CD4-positive, alpha-beta T cell treated with Interleukin-17A for 1 hour (primary cell): ENCODE measurements at places on chromosomes 2 and 18.

GRCh38 chr2:170408461-170409163 is 230.7 kb downstream of the MYO3B start:
- DNase-seq, result no peak

GRCh38 chr18:22210311-22210754 is 40.9 kb downstream of the GATA6 start:
- DNase-seq, result no peak

GRCh38 chr2:49069829-49070228 is 84.5 kb downstream of the FSHR start:
- DNase-seq, result no peak

DNA sequence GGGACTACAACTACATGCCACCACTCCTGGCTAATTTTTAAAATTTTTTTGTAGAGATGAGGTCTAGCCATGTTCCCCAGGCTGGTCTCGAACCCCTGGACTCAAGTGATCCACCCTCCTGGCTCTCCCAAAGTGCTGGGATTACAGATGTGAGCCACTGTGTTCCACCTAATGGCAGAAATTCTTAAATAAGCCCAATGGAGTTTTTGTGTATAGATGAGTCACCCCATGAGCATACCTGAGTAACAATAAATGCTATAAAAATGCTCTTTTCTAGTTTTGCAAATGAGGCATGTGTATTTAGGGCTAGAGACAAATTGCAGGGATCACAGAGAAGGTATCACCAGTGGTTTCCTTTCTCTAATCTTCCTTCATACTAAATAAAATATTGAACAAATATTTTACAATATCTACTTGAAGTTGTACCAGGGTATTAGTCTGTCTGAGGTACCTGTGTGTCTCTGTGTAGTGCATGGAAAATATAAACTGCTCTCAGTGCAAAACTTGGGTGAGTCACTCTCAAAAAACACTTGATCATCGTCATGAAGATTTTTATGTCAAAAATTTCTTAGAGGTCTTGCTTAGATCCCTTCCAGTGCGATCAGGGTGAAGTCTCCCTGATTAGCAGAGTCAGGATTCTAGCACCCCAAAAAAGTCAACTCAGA is 337.1 kb upstream of the MMADHC start:
- DNase-seq, result no peak

DNA sequence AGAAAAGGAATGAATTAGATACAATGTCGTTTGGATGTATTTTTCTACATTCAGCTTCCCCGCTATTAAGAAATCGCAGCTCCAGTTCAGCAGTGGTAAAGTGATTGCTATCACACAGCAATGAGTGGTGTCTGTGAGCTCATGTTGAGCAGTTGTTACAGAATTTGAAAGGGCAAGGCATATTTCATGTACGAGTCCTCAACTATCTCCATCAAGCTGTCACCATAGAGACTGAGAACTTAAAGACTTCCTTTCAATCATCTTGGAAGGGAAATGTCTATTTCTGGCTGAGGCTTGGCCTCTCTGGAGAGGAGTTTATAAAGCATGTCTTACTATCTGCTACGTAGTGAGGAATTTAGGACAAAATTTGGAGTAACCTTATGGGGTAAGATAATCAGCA is 24.4 kb upstream of the FAM117B start:
- no peak for DNase-seq

DNA sequence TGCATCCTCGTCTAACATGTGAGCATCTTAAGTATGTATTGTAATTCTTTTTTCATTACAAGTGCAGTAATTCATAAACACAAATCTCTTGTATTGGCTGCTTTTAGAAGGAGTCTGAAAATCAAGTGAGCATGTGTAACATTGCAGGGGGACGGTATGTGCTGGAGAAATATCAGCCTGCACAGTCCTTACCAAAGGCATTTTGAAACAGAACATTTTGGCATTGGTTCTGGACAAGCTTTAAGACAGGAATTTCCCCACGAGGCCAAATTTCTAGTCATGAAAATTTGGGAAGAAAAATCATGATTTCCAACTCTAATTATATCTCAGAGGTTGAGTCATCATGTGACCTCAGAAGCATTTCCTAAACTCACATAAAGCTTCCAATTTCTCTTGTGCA is 24.7 kb upstream of the NRP2 start:
- no peak for DNase-seq

GRCh38 chr18:34055227-34055626 is 169.5 kb downstream of the NOL4 start:
- DNase-seq, result no peak

GRCh38 chr18:77765468-77765867 is 515.8 kb downstream of the GALR1 start:
- no peak for DNase-seq

- DNase-seq, result no peak
These were observed 61.4 kb downstream of the WDR75 start for GRCh38 chr2:189502714-189503113.

- no peak for DNase-seq
These were observed 1341.3 kb upstream of the LRRTM1 start for GRCh38 chr2:81645745-81646301.

- no peak for DNase-seq
These were observed 32.2 kb upstream of the SPRED2 start for GRCh38 chr2:65464604-65465003.

DNA sequence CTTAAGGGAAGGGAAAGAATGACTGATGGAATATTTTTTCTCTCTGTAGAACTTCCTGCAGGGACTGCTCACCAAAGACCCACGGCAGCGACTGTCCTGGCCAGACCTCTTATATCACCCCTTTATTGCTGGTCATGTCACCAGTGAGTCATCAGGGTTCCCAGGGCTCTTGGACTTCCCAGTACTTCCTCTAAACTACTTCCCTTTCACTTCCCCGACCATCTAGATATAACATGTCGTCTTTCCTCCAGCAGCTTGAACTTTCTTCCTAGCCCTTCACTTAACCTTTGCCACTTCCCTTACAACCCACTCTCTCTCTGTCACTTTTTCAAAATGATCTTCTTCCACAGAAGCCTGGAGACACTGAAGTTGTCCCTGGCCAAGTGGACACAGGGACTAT is 7.2 kb downstream of the STK36 start:
- DNase-seq, result no peak

- peak; percentile 66 for DNase-seq
These were observed 57.4 kb downstream of the ADI1 start for GRCh38 chr2:3461801-3462492.

GRCh38 chr2:133484106-133484505 is 84.2 kb downstream of the NCKAP5 start:
- no peak for DNase-seq
